ENCODE measurements at places on chromosomes 1 and 21.

GRCh38 chr1:220803401-220804201 lies 16.9 kb downstream of the MTARC1 start:
- peak; percentile 15 for DNase-seq

DNA sequence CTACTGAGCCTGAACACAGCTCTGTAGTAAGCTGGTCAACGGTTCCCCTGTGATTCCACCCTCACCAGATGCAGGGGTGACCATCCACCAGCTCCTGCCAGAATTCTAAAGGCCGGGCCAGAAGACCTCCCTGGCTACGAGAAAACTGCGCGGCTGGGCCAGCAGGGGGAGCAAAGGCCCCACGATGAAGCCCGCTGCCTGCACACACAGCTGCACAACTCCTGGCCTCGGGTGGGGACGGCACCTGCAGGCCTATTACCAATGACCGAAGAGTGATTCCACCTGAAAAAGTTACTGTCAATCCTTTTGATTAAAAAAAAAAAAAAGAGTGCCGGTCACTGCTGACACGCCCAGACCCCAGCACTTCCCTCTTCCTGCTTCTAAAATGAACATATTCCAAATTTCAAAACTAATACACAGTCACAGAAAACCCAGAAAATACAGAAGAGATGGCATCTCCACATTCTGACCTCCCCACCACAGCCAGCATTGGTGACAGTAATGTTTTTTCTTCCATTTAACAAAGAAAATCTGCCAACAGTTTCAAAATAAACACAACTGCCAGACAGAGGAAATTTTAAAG lies 49.8 kb upstream of the RIPK4 start:
- peak; percentile 60 for DNase-seq

DNA sequence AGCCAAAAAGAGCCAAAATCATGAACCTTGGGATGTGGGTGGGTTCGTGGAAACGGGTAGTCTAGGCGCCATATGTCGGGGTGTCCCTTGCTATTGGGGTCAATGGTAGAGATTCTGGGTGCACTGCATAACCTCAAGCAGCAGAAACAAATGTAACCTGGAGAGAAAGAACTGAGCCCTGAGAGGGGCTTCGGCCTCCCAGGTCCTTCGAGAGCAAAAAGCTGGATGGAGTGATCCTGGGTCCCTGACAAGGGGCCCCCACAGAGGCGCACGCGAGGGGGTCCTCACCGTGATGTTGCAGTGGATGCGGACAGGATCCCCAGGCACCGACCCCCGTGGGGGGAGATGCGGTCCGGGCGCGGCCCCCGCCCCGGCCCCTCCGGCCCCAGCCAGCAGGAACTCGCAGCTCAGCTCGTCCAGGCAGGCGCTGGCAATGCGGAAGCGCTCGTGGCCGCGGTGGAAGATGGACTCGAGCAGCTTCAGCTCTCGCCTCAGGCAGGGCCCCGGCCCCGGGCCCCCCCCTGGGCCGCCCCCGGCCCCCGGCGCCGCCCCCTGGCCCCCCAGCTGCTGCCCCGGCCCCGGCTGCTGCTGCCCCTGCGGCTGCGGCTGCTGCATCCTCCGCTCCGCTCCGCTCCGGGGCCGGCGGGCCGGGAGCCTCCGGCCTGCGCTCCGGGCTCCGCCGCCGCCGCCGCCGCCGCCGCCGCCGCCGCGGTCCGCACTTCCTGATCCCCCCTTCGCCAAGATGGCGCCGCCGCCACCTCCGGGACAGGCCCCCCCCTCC lies at the start of gene UBE2Q1:
TSS of gene UBE2Q1 (minus strand) at position 724 of the 781 bp plus-strand sequence. CDS start at position 615, 109 bp downstream.
- peak; percentile 21 for DNase-seq

DNA sequence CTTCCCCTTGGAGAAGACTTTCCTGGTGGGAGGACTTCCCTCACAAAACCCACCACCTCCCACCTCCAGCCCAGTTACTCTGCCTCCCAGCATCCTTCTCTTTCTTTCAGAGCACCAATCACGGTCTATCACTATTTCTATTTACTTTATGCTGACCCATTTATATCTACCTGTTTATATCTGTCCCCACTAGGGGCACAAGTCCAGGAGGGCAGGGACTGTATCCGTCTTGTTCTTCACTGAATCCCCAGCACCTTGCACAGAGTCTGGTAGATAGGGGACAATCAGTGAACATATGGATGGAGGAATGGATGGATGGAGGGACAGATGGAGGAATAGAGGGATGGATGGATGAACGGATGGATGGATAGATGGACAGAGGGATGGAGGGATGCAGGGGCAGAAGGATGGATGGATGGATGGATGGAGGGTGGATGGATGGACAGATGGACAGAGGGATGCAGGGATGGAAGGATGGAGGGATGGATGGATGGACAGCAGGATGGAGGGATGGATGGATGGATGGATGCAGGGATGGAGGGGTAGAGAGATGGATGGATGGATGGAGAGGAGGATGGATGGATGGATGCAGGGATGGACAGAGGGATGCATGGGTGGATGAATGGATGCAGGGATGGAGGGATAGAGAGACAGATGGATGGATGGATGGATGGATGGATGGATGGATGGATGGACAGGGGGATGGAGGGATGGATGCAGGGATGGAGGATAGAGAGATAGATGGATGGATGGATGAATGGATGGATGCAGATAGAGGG lies 5.5 kb downstream of the C1QB start:
- no peak for DNase-seq

DNA sequence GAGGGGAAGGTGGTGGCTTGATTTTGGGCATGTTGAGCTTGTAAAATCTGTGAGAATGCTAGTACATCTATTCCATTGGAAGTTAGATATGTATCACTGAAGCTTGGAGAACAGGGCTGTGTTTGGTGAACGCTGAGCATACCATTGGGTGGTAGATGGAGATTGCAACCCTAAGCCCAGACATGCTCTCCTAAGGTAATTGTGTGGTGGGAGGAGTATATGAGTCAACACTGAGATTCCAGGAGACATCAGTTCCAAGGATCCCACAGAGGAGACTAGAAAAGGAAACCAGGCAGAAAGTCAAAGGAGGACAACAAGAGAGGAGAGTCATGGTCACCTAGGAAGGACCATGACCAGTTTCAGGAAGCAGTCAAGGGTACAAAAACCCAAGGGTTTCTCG lies 60.4 kb downstream of the KIF21B start:
- no peak for DNase-seq

GRCh38 chr1:236156512-236157208 lies 14.3 kb downstream of the GPR137B start:
- peak; percentile 46 for DNase-seq

- DNase-seq, result no peak
These were observed 131.2 kb downstream of the PLXNA2 start for GRCh38 chr1:208113011-208113410.

- DNase-seq, result no peak
These were observed 6.8 kb downstream of the SSU72 start for GRCh38 chr1:1567891-1568291.

- no peak for DNase-seq
These were observed 32.1 kb downstream of the TESK2 start for GRCh38 chr1:45458894-45459293.

DNA sequence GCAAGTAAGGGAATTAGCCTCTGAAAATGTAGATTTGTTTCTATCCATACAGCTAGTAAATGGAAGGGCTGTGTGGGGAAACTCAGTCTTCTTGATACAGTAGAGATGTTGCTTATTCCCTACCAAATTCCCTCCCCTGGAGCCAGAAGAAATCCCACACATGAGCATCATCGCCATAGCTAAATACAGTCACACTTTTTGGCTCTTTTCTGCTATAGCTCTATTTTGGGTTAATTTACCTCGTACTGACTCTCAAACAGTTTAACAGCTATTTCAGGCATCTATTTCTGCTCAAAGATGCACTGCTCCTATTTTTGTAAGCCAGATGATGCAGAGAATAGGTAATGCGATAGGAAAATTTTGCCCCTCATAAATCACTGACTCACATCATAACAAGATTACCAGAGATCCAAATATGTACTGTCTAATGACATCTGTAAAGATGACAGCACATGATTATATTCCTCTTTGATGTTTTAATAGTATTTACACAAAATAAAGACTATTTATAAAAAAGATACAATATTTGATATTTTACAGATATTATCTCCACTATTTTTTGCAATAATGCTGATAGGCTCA lies 58.6 kb downstream of the XCL1 start:
- DNase-seq, result no peak

DNA sequence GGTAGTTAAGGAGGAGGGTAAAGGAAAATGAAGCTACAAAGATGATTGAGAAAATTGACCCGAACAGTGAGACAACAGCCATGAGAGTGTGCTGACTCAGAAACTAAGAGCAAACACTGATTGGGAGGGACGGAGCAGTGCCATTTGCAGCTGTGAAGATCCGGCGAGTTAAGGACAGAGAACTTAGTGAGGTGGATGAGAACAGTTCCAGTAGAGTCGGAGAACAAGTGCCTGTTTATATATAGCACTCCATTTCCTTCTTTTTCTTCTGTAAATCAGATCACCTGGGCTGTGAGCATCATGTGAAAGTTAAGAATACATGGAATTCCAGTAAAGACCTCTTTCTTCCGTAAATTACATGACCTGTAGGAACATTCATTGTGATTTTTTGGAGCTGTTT lies 145.7 kb downstream of the KCNK2 start:
- DNase-seq, result no peak

Measured in stimulated activated CD4-positive, alpha-beta T cell treated with anti-CD3 and anti-CD28 coated beads, Interleukin-4, amount 100 ng/mL, for 24 hours (primary cell).